ENCODE measurements at places on chromosomes 4 and X.

- DNase-seq: no peak
These were observed 1632.9 kb upstream of the TENM3 start for GRCh38 chr4:180610324-180610723.

GRCh38 chr4:53601251-53601764 lies 10.0 kb upstream of the LNX1 start:
- no peak for DNase-seq

DNA sequence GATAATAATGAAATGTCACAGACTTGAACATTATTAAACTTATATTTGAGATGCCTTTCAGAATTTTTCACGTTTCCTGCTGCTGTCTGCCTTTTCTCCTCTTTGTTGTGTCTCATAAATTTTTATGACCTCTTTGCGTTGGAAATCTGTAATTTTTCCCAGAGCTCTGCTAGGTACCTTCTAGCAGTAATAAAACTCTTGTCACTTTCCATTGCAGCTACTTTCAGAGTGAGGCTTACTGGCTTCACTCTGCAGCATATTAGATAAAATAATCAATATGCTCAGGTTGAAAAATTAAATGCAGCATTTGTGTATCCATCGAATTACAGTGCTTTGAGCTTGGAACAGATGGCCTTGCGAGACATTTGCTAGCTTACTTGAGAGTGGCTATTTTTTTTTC lies 689.0 kb downstream of the GRID2 start:
- DNase-seq: no peak

DNA sequence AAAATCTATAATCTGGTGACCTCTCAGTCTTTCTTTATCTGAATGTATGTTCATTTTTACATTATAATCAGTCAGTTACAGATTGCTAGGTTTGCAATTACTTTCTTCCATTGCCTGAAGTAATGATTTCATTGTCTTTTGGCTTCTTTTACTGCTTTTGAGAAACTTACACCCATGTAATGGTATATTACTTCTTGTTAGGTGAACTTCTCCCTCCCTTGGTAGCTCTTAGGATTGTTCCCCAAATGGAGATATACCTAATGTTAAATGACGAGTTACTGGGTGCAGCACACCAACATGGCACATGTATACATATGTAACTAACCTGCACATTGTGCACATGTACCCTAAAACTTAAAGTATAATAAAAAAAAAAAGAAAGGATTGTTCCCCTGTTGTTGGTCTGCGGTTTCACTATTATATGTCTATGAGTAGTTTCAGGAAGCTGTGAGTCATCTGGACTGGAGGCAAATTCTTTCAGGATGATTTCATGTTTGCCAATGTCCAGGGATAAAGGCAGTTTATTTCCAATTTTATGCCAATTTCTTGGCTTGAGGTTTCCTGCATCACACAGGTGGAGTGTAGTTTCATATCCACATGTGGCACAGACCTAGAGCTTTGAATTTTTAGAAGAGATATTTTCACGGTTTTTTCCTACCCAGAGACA lies 21.8 kb downstream of the SPANXC start:
- no peak for DNase-seq

GRCh38 chrX:136057567-136057966 lies 72.3 kb downstream of the SLC9A6 start:
- DNase-seq: no peak

DNA sequence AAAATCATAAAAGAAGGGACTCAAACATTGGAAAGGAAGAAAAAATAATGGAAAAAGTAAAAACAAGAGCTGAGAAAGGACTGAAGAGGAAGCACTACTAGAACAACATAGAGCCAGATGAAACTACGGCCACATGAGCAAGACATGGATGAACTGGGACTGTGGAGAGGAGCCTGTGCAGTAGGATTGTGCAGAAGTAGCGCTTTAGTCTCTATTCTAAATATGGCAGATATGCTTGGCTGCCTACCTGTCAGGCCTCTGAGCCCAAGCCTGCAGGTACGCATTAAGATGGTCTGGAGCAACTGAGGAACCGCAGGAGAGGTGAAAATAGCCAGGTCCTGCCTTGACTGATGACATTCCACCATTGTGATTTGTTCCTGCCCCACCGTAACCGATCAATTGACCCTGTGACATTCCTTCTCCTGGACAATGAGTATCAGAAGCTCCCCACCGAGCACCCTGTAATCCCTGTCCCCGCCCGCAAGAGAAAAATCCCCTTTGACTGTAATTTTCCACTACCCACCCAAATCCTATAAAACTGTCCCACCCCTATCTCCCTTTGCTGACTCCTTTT lies 154.3 kb downstream of the CAMK2D start:
- DNase-seq: no peak

DNA sequence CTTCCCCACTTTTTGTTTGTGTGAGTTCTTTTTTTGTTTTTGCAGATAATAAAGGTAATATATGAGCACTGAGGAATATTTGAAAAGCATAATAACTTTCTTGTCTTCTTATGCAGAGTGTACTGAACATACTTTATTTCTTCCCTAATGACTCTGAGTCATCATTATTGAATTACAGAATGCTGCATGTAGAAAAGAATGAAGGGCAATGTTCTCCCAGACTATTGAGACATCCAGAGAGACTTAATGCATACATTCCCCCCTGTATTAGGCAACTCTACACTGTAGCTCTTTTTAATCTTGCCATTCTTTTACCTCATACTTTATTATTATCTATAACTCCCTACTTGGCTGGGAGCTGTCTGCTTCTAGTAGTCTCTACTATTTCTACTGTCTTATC lies 240.5 kb upstream of the ANKRD50 start:
- DNase-seq: no peak

- DNase-seq: no peak
These were observed 169.8 kb downstream of the SCFD2 start for GRCh38 chr4:53195815-53196661.

GRCh38 chr4:144685911-144686310 lies 40.0 kb downstream of the HHIP start:
- no peak for DNase-seq

DNA sequence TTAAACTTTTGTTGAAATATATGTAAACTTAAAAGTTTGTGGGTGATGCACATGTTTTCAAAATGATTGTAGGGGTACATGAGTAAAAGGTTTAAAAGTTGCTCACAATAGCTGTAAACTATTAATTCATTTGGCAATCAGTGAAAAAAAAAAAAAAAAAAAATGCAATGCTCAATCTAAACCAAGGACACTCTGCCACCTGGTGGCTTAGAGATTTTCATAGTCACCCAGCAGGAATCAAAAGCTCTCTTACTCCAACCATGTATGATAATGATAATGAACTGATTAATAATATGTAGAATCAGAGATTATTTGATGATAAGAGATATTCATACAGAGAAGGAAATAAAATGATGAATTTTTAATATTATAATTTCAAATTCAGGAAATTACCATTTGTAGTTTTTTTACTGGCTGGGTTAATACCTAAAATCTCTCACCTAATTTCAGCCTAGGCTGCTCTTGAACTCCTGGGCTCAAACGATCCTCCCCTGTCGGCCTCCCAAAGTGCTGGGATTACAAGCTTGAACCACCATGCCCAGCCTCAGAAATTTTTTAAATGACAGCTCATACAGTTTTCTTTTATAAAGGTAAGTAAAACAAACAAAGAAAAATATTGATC lies 46.9 kb upstream of the SLC25A4 start:
- DNase-seq: peak; percentile 57

GRCh38 chr4:184826691-184827270 lies 1.0 kb upstream of the ACSL1 start:
- DNase-seq: no peak

DNA sequence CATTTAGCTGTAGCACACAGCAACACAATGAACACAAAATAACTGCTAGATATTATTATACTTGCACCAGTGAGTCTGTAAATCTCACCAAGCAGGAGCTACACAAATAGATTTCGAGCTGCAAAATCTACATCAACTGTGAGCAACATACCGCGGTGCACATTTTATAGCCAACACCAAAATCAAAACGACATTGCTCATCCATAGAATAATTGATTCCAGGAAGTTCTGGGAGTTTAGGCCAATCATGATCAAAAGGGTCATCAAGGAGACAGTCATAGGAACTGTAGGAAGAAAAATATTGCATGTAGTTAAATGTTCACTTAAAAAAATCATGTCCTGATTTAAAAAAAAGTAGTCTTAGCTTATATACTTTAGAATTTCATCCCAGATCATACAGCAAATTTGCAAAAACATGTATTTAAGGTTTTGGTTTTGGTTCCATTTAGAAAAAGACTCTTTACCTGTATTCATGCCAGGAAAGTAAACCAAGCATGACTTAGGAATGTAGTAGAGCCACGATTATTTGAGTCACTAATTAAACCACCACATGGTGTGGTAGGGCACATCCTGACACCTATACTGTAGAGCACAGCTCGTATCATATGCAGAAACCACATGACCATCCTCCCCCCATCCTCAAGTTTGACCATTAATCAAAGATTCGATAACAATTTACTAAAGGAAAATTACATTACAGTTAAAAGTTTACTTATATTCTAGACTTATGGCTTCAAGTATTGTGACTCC lies 250.4 kb downstream of the ADAMTS3 start:
- no peak for DNase-seq

- no peak for DNase-seq
These were observed 2.2 kb upstream of the GPR78 start for GRCh38 chr4:8577972-8578371.

DNA sequence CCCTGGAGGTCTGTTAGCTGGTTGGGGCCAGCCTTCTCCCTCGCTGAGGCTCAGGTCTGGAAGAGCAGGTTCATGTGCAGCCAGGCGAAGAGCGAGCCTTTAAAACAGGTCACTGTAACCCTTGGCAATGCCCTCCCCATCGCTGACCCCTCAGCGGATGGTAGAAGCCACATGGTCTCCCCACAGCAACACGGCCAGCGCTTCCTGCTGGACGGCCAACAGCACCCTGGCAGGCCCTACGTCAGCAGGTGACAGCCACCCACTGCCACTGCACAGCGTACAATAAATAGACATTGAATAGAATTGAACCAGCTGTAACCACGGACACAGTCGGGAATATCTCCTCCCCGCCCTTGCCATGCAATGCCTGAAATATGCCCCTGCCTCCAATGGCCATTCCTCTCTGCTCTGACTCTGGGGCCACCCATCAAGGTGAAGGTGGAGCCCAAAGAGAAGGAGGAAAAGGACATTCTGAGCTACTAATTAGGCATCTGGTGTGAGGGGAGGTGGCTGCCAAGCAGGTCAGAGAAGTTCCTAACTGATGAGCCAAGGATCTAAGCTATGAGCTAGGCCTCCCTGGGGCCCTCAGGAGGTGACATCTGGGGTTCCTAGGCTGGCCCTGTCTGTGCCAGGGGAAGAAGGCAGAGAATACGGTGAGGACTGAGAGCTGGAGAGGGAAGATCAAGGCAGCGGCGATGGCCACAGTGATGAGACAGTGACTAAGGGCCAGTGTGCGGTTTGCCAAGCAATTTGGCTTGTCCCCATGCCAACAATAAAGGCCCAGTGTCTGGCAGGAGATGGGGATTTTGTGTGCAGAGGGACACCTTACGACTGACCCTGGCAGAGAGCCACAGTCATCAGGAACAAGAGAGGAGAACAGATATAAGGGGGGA lies 202.3 kb downstream of the BCOR start:
- DNase-seq: no peak

GRCh38 chr4:142556048-142556447 lies 290.1 kb downstream of the INPP4B start:
- peak; percentile 26 for DNase-seq

- peak; percentile 34 for DNase-seq
These were observed 331.6 kb downstream of the BCOR start for GRCh38 chrX:39766085-39766726.

DNA sequence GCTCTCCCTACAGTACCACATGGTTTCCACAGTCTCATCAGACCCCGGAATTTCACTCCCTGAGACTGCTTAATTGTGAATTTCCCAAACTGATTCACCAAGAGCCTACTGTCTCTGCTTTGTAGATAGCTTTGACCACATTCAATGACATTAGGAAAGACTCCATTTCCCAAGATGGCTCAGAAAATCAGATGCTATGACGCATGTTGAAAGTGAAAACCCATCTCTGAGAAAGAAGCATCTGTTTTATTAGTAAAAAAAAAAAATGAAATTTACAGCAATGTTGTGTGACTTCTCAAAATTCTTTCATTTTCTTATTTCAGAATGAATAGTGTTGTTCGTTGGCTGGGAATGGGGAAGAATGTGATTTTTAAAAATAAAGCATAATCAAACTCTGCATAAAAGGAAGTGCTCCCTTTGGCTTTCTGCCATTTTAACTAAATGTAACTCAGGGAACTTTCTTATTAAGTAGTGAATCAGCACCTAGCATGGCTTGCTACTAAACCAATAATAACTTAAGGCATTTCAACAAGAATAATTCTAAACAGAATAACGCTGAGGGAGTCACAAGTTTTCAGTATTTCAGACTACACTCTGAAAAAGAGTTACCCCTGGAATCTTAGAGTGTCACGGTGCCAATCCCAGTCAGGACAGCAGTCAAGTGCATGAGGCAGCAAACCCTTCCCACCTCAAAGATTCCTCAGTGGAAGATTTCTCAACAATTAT lies 97.4 kb upstream of the MYOZ2 start:
- DNase-seq: peak; percentile 14

DNA sequence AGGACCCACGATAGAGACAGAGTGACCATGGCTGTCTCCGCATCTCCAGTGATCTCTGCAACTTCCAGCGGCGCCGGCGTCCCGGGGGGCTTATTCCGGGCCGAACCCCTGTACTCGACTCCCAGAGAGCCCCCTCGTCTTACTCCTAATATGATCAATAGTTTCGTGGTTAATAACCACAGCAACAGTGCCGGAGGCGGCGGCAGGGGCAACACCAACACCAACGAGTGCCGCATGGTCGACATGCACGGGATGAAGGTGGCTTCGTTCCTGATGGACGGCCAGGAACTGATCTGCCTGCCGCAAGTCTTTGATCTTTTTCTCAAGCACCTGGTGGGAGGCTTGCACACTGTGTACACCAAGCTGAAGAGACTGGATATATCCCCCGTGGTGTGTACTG lies 343 bp downstream of the DACH2 start:
- DNase-seq: no peak

GRCh38 chrX:54446084-54446483 lies 5.9 kb downstream of the TSR2 start:
- no peak for DNase-seq

DNA sequence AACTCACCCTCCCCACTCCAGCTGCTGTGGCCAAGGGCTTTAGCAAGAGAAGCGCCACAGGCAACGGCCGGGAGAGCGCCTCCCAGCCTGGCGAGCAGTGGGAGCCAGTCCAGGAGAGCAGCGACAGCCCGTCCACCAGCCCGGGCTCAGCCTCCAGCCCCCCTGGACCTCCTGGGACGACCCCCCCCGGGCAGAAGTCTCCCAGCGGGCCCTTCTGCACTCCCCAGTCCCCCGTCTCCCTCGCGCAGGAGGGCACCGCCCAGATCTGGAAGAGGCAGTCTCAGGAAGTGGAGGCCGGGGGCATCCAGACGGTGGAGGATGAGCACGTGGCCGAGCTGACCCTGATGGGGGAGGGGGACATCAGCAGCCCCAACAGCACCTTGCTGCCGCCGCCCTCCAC lies 11.2 kb upstream of the HGFAC start:
- no peak for DNase-seq

DNA sequence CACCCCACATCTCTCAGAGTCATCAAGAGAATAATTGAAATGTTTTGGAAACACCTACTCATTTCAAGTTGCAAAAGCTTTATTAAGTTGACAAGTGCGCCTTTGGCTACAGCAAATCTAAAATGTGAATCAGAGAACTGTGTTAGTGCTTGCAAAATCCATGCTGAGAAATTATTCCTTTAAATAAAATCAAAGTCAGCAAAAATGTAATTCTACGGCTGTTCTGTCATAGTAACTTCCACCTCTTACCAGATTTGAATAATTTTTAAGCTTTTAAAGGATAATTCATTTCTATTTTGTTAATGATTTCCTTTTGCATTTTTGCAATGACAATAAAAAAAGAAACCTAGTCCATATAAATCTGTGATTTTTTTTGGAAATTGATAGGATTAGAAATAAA lies 1779.1 kb downstream of the STIM2 start:
- DNase-seq: no peak
